ENCODE measurements at places on chromosomes 11 and 22.

- DNase-seq: no peak
Measured at GRCh38 chr11:94956963-94957362, 16.4 kb downstream of the CWC15 start.

DNA sequence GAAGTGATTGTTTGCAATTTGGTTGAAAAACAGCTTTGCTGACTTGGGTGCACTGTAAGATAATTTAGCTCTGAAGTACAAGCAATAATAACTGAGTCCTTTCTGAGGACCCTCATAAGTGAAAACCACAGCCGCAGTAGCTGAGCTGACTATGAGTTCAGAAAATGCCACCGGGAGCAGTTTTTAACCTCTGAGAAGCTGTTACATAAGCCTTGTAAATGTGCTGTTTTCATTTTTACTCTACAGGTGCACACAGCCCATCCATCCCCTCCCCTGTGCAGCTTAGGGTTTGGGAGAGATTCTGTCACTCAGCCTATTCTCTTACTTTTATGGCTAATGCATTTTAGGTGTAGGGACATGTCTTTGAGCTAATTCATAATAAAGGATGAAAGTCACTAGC, 255.5 kb upstream of the C11orf87 start:
- no peak for DNase-seq

DNA sequence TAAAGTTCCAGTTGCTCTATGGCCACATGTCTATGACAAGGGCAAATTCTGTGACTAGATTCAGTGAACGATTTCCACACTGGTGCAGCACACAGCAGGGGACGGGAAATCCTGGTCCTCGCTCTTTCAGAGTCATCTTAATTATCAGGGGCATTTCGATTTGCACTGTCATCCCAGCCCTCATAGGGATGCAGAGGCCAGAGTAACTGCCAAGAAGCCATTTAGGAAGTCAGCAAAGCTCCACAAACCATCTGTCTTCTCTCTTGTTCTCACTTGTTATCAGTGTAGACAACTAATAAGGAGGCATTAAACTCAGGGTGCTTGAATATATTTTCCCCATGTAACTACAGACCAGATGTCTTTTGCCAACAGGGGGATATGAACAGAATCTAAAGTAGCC, 151.7 kb downstream of the STK33 start:
- no peak for DNase-seq

DNA sequence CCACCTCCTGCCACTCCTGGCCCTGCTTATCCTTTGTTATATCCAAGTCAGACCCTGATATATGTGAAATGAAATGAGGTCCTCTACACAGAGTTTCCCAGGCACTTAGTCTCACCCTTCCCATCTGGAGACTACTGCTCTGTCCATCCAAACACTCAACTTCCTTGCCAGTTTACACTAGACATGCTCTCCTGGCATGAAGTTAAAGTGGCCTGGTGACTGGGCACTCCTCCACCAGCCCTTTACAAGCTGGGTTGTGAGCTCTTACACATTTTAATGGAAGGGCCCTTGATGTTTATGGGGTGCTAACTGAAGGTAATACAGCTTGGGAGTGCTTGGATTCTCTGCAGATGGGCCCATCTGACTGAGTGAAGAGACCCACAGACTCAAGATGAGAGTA, 216.1 kb upstream of the NARS2 start:
- DNase-seq: no peak

DNA sequence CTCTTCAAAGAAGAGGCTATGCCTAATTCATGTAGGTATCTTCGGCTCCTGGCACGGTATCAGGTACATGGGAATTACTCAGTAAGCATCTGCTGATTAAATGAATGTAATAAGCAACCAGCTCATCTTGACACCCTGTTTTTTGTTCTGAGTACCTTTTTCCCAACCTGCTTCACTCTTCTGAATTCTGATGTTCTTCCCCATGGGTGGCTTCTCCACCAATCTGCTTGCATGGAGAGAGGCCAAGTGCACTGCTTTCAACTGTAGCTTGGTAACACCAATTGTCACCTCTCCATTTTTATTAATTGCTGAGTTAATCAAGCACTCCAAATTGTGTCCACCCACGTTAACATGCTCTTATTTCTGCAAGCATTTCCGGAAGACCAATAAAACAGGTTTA, 40.5 kb downstream of the LARGE1 start:
- no peak for DNase-seq

GRCh38 chr11:95100191-95100648, 10.6 kb downstream of the ENDOD1 start:
- DNase-seq: no peak

GRCh38 chr11:3014057-3014938, 22.2 kb upstream of the NAP1L4 start:
- no peak for DNase-seq

DNA sequence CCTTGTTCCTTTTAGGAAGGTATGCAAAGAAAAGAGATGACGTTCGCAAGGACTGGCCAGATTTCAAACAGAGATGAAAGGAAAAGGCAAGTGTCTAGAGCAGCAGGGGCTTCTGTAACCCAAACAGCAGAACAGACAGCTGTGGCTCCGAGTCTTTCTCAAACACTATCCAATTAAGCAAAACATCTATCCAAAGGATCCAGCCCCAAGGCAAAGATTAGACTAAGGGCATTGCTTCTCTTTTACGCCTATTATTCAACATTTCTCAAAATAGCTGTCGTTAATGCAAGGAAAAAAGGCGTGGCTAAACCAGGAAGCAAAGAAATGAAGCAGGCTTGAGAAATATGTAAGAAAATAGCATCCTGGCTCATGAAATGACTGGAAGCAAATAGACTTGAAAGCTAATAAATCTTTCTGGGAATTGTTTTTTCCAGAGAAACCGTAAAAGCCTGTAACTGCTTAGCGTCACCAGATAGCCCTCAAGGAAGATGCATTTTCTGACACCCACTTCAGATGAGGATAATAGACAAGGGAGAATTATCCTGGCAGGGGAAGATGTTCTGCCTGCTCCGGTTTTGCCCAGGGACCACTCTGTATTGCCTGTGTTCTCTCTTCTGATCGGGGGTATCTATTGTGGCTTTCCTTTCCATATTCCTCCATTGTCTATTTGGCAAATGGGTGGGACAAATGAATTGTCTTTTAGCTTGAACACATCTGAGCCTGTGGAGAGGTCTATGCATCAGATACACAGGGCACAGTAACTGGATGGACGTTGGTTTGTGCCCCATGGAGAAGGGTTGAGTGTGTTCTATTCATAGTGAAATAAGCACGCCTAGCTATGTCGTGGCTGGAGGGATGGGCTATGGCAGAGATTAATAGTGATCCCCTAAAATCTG, 20.2 kb downstream of the C11orf96 start:
- no peak for DNase-seq

GRCh38 chr11:35523331-35523768, 2.1 kb downstream of the PAMR1 start:
- no peak for DNase-seq

GRCh38 chr11:93974759-93975158, 46.4 kb upstream of the HEPHL1 start:
- no peak for DNase-seq

DNA sequence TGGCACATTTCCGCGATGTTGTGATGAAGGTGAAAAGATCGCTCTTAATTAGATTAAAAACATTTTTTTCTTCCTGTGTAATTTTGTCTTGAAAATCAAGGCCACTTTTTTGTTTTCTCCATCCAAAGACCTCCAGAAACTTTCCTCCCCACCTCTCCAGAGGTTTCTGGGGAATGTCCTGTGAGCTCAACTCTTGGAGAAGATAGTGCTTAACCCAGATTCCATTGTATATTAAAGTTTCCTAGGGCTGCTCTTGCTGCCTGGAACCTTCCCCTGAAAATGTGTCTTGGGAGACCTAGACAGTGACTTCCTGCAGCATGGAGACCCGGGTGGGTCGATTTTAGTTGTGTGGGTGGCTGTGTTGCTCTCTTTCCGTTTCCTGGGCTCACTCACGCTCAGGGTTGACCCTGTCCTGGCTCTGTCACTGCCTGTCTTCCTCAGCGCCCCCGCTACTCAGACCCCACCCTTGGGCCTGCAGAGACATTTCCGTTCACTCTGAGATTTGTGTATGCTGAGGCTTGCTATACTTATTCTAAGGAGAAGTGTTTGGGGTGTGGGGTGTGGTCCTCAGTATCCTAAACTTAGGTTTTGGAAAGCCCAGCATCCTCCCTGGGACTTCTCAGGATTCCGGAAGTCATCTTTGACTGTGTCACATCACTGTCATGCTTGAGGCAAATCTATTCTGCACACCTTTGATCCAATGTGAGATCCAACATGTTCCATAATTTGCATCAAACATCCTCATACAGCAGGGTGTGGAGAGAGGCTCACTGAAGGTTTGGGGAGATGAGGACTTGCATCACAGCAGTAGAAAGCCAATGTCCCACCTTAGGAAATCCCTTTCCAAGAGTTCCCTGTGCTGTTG, 47.2 kb downstream of the KCNQ1OT1 start:
- DNase-seq: no peak

GRCh38 chr11:4932751-4933150, 8.6 kb upstream of the OR51G1 start:
- DNase-seq: no peak

GRCh38 chr11:91243630-91244029, 981.0 kb upstream of the FAT3 start:
- no peak for DNase-seq

GRCh38 chr11:131063638-131064037, 147.4 kb upstream of the SNX19 start:
- no peak for DNase-seq

DNA sequence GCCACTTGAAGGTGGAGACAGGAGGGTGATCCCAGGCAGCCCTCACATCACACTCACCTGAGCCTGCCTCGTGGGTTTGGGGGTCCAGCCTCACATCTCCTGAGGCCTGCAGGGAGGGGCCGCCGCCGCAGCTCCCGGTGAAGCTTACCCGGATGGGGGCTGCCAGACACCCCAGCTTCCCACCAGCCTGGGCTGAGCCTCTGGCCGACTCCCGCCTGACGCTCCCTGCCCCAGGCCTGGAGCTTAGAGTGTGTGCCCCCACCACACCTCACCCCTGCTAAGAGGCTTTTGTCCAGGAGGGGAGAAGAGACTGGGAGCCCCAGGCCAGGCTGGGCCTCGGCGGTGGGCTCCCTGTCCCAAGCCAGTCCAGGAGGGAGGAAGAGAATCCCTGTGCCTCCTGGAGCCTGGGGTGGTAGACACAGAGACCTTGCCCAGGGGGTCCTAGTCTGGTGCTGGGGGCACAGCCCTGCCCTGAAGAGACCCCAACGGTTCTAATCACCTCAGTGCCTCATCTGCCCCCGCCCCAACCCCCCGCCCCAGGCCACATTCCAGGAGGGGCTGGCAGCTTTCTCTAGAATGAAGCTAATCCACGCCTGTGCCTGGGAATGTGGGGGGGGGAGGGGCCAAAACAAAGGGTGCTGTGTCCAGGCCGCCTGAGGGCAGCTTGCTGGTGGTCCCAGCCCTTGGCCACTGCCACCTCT, at the start of gene SLC16A8:
Gene SLC16A8, minus strand, starts transcription at position 254 of the 701 bp plus-strand sequence. CDS start 1,311 bp downstream, outside the sequence.
- DNase-seq: no peak

- DNase-seq: no peak
Measured at GRCh38 chr11:73011126-73011817, 130.8 kb downstream of the FCHSD2 start.

- DNase-seq: no peak
Measured at GRCh38 chr11:130397780-130398179, 30.6 kb downstream of the ADAMTS8 start.

DNA sequence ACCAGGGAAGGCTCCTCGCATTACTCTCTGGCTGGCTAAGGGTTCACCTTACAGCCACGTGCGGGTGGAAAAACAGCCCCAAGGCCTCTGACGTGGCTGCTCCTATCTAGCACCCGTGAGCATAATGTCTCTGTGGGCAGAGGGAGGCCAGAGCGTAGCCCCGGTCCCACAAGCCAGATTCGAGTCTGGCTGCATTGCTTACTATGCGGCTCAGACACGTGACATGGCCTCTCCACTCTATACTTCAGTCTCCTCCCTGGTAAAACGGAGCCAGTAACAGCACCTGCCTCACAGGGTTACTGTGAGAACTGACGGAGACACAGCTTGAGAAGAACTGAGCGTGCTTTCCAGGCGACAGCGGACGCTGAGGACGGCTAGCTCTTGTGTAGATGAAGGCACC, 105.8 kb upstream of the BID start:
- DNase-seq: no peak

DNA sequence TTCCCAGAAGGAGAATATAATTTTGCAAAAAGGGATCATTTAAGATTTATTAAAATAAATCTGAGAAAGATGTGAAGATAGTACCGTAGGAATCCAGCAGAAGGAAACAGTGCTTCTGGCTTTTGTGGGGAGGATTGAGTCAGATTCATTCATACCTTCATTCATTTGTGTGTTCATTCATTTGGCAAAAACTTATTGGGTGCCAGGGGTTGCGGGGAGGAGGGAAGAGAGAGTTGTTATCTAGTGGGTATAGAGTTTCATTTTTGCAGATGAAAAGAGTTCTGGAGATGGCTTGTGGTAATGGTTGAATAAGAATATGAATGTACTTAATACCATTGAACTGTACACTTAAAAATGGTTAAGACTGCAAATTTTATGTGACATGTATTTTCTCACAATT, 31.1 kb downstream of the BMAL1 start:
- DNase-seq: no peak

DNA sequence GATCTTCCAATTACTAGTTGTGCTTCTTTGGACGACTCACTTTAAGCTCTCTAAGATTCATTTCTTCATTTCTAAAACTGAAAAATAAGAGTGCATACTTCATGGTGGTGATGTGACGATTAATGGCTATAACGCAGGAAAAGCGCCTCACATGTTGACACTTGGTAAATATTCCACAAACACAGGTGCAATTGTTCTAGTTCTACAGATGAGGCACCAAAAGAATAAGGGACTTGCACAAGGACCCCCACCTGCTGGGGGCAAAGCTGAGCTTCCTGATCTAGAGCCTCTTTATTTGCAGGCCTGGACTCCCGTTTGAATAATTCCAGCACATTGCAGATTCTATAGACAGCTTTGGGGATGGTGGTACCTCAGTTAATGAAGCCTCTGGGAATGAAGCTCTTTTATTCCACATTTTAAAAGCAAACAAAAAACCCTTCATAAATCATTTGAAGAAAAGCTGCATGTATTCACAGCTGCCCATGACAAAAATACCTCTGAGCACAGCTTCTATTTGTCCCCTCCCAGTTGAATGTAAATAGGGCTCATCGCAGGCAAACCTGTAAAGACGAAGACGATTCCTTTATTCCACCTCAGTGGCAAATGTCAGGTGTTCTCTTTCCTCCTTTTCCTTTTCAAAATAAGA, 14.9 kb upstream of the CADM1 start:
- no peak for DNase-seq

- no peak for DNase-seq
Measured at GRCh38 chr22:26852176-26852575, 194.8 kb downstream of the MIAT start.

- DNase-seq: no peak
Measured at GRCh38 chr22:39646398-39647063, 76.0 kb downstream of the CACNA1I start.

GRCh38 chr22:37672920-37673455, 2.4 kb upstream of the LGALS1 start:
- no peak for DNase-seq
